ENCODE measurements at places on chromosomes 16 and 17. TPM values are rescaled to one million over a fixed set of nuclear protein-coding genes. Genes with fewer than 3 reads are reported as not detected.

MRPS34 gene
- 50.4 TPM for total RNA-seq

KPNB1 gene
- total RNA-seq, result 167 TPM

SPNS3 gene
- 0.40 TPM for total RNA-seq

CLEC19A gene
- not detected for total RNA-seq

C17orf50 gene
- not detected for total RNA-seq

FSCN2 gene
- 0.44 TPM for total RNA-seq

RNF157 gene
- 0.22 TPM for total RNA-seq

KCNH4 gene
- under 0.01 TPM for total RNA-seq

CD300C gene
- not detected for total RNA-seq

CORO1A gene
- 0.79 TPM for total RNA-seq

ITGAD gene
- not detected for total RNA-seq

CDK3 gene
- 0.22 TPM for total RNA-seq

MYH11 gene
- total RNA-seq, result under 0.01 TPM

ATP6V0A1 gene
- total RNA-seq, result 16.6 TPM

BRICD5 gene
- total RNA-seq, result 0.44 TPM

TP53TG3D gene
- total RNA-seq, result 0.20 TPM

ACD gene
- total RNA-seq, result 10.5 TPM

UNC13D gene
- total RNA-seq, result 5.2 TPM

HSDL1 gene
- total RNA-seq, result 25.1 TPM

SDR42E1 gene
- total RNA-seq, result 3.7 TPM

CCL5 gene
- total RNA-seq, result 0.20 TPM

KRTAP9-9 gene
- total RNA-seq, result not detected

SERPINF2 gene
- under 0.01 TPM for total RNA-seq

PTX4 gene
- total RNA-seq, result under 0.01 TPM

RBL2 gene
- total RNA-seq, result 37.1 TPM

DNAI2 gene
- not detected for total RNA-seq

ZNF286A gene
- 31.3 TPM for total RNA-seq

CCL2 gene
- 75.8 TPM for total RNA-seq

KRTAP9-3 gene
- total RNA-seq, result not detected

UTS2R gene
- not detected for total RNA-seq

OTOA gene
- under 0.01 TPM for total RNA-seq

DOC2A gene
- total RNA-seq, result under 0.01 TPM

TBX2 gene
- under 0.01 TPM for total RNA-seq

IL17C gene
- not detected for total RNA-seq

All from lung microvascular endothelial cell (primary cell).